ENCODE measurements at places on chromosomes 5 and 9.
A peak's percentile ranks its signal among the peaks of the same experiment; 100 is the strongest.

- no peak for DNase-seq
Measured at GRCh38 chr5:96327722-96328121, 105.3 kb downstream of the PCSK1 start.

- no peak for DNase-seq
Measured at GRCh38 chr5:81242906-81243436, 9.8 kb downstream of the CKMT2 start.

- no peak for DNase-seq
Measured at GRCh38 chr5:10715605-10716290, 45.3 kb downstream of the DAP start.

DNA sequence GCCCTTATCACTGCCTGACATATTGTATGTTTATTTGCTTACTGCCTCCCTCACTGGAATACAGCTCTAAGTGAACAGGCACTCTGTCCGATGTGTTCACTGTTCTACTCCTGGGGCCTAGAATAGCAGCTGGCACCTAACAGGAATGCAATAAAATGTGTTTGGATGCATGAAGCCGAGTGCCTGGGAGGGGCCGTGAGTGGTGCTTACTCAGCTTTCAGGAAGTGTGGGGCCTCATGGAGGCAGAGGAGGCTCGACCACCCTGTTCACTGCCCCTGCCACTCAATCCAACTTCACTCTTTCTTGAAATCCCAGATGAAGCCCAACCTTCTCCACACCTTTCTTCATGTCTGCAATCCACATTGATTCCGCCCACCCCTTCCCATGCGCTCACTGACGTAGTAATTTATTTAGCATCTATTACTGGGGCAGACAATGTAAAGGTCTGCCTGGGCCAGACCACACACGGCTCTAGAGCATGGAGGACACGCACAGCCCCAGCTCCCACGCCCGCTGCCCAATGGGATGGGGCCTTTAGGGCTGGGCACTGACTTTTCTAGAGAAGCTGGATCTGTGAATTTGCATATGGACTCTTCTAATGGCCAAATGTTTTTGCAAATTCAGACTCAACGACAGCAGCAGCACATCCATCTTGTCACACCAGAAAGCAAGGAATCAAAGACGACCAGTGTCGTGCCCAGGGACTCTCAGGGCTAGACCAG, 21.3 kb downstream of the TBC1D9B start:
- no peak for DNase-seq

GRCh38 chr9:136590821-136591752, 45.2 kb upstream of the NOTCH1 start:
- DNase-seq, result no peak

GRCh38 chr5:50501491-50502228, 60.6 kb upstream of the EMB start:
- no peak for DNase-seq

GRCh38 chr9:97564291-97565175, 63.1 kb downstream of the TMOD1 start:
- DNase-seq, result peak; percentile 24

DNA sequence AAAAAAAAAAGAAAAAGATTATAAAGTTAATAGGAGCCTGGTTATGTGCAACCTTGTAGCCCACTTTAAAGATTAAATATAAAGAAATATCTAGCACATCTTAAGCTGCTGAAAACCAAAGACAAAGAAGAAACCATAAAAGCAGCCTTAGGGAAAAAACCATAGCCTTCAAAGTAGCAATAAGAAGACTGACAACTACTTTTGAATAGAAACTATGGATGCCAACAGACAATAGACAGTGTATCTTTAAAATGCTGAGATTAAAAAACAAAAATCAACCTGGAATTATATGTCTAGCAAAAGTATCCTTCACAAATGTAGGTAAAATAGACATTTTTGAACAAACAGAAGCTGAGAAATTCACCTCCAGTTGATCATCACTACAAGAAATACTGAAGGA, 3.4 kb upstream of the KIF12 start:
- DNase-seq, result no peak

- no peak for DNase-seq
Measured at GRCh38 chr9:18666986-18667772, 193.2 kb downstream of the ADAMTSL1 start.

- DNase-seq, result no peak
Measured at GRCh38 chr9:137820161-137820855, 57.3 kb upstream of the CACNA1B start.

- DNase-seq, result no peak
Measured at GRCh38 chr9:100092066-100092465, 6.7 kb downstream of the ERP44 start.

- DNase-seq, result no peak
Measured at GRCh38 chr5:94627191-94627590, 8.7 kb downstream of the SLF1 start.

GRCh38 chr5:176296-176823, 14.9 kb upstream of the LRRC14B start:
- no peak for DNase-seq

- peak; percentile 61 for DNase-seq
Measured at GRCh38 chr5:72133212-72133990, 26.1 kb downstream of the MAP1B start.

DNA sequence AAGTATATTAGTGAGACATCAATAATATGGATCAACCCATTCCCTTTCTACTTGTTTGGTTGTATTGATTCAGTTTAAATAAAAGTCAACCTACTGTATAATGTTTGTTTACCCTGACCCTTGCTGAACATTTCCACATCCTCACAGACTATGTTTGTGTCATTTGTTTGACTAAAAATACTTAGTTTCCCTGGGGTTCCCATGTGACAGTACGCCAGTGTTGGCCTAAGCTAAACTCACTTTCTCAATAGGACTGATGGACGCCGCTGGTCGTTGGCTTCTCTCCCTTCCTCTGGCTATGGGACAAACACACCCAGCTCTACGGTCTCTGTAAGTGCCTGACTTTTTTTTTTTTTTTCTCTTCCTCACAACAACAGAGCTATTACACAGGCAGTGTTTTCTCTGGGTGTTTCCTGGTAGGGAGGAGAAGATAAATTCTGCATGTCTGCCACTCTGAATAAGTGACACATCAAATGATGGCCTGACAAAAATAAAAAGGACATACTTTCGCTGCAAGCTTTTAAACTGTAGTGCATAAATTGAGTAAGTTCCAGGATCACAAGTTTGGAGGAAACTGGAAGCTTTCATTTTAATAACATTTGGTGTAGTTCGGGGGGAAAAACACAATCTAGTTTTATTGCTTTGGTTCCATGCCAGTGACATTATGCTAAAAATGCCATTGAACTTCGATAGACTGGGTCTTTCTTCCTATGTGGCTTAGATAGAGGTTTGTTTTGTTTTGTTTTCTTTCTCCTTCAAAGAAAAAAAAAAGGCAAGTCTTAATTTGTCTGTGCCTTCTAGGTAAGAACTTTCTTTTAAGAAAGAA, 101.0 kb downstream of the CD180 start:
- DNase-seq, result no peak

GRCh38 chr5:153445875-153446579, 44.4 kb upstream of the GRIA1 start:
- DNase-seq, result no peak

GRCh38 chr5:115396688-115397087, 100.2 kb upstream of the CCDC112 start:
- no peak for DNase-seq

Measured in HS-5 (cell line).